Chondrocyte (in vitro differentiated cells): ENCODE measurements at places on chromosomes 4 and X.

DNA sequence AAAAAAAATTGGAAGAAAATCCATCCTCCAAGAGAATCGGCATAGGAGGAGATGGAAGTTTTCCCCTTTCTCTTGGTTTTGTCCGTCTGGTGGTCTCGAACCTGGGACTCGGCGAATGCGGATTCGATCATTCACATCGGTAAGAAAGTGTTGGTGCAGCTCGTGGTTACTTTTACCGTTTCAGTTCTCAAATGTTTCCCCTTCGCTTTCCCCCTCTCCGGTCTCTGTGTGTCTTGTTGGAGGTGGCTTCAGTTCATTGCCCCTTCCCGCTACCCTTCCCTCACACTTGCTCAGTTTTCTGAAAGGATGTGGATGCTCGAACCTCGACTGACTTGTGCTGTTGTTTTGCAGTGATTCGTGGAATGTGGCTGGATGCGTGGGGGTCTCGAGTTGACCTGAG, 840 bp downstream of the GRID2 start:
- DNase-seq, result no peak
- no peaks in the 10 kb centered on the region for H3K36me3 ChIP-seq
- no peak overlapping the region for H3K27ac ChIP-seq
- H3K4me3 ChIP-seq, result peak overlapping the region; percentile 68
- H3K4me1 ChIP-seq, result peaks cover 23% of the 10 kb centered on the region

- H3K27ac ChIP-seq, result no peak overlapping the region
- peaks cover 6% of the 10 kb centered on the region for H3K36me3 ChIP-seq
- no peaks in the 10 kb centered on the region for H3K27me3 ChIP-seq
- peaks cover 17% of the 10 kb centered on the region for H3K4me1 ChIP-seq
- no peak overlapping the region for H3K4me3 ChIP-seq
These were observed 17.5 kb downstream of the GATB start for GRCh38 chr4:151743128-151743854.

DNA sequence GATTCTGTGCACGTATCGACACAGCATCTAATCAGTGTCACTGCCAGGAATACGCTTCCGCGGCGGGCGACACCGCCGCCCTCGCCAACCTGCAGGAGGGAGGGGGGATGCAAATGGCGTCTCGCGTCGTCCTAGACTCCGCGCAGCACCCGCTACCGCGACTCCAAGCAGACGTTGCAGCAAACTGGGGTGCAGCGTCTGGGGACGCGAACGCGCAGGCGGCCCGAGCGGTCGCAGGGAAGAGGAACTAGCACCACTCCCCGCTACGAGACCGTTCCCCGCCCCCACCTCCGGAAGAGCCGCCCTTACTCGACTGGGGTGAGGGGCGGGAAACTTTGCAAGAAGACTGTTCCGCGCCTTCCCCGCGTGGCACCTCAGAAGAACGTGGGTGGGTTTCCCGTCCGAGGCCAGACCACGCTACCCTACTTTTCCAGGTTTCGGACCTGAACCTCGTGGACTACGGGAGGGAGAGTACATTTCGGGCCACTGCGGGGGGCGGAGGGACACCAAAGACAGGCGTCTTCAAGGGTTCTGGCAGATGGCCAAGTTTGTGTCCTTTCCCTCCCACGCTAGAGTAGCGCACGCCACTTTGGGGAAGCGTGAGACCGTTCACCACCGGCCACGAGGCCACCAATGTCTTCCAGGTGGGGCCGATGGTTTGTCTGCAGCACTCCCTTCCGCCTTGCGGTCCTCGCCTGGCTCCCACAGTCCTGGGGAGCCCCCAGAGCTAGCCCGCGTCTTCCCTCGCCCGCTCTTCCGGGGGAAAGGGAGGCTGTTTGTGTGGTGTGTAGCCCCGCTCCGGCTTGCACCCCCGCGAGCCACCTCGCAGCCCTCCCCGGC, 78.0 kb upstream of the BCOR start:
- H3K4me3 ChIP-seq, result peak overlapping the region; percentile 74
- peak overlapping the region; percentile 86 for H3K27ac ChIP-seq
- peaks cover 27% of the 10 kb centered on the region for H3K4me1 ChIP-seq
- no peaks in the 10 kb centered on the region for H3K36me3 ChIP-seq

DNA sequence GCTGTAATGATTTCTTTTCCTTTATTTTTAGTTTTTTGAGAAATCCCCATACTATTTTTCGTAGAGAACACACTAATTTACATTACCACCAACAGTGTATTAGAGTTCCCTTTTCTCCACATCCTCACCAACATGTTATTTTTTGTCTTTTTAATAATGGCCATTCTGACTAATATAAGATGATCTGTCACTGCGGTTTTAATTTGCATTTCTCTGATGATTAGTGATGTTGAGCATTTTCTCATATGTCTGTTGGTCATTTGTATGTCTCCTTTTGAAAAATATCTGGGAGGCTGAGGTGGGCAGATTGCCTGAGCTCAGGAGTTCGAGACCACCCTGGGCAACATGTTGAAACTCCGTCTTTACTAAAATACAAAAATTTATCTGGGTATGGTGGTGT, 30.2 kb downstream of the SPINK2 start:
- peaks cover 5% of the 10 kb centered on the region for H3K4me1 ChIP-seq
- no peak overlapping the region for H3K27ac ChIP-seq
- no peaks in the 10 kb centered on the region for H3K36me3 ChIP-seq
- DNase-seq, result no peak
- peaks cover under 1% of the 10 kb centered on the region for H3K27me3 ChIP-seq
- no peak overlapping the region for H3K4me3 ChIP-seq

- H3K4me3 ChIP-seq, result no peak overlapping the region
- no peaks in the 10 kb centered on the region for H3K27me3 ChIP-seq
- no peak overlapping the region for H3K27ac ChIP-seq
- no peak for DNase-seq
- H3K4me1 ChIP-seq, result no peaks in the 10 kb centered on the region
These were observed 20.2 kb upstream of the RHOH start for GRCh38 chr4:40176602-40177001.

- peaks cover 6% of the 10 kb centered on the region for H3K36me3 ChIP-seq
- H3K4me3 ChIP-seq, result no peak overlapping the region
These were observed 5.0 kb downstream of the FBXO8 start for GRCh38 chr4:174278467-174278866.

GRCh38 chr4:10346023-10346422, 111.2 kb downstream of the ZNF518B start:
- no peak overlapping the region for H3K4me3 ChIP-seq
- DNase-seq, result no peak
- H3K36me3 ChIP-seq, result no peaks in the 10 kb centered on the region
- peaks cover 10% of the 10 kb centered on the region for H3K27me3 ChIP-seq

DNA sequence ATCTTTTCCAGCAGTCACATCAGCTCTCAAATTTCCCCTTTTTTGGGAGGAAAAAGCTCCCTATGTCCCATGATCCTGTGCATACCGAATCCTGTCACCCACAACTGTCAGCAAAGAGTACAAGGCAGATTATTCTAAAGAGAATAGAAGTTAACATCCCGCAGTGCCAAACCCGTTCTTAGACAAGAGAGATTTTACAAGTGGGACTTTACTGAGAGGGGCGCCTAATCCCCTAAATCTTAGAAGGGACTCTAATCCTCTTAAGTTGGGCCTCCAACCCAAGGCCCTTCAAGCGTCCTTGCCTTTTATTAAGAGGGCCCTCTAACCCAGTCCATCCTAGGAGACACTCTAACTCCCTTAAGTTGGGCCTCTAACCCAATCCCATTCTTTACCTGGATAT, 193.9 kb downstream of the CPXCR1 start:
- H3K4me3 ChIP-seq, result no peak overlapping the region
- no peak overlapping the region for H3K27ac ChIP-seq
- H3K36me3 ChIP-seq, result no peaks in the 10 kb centered on the region

DNA sequence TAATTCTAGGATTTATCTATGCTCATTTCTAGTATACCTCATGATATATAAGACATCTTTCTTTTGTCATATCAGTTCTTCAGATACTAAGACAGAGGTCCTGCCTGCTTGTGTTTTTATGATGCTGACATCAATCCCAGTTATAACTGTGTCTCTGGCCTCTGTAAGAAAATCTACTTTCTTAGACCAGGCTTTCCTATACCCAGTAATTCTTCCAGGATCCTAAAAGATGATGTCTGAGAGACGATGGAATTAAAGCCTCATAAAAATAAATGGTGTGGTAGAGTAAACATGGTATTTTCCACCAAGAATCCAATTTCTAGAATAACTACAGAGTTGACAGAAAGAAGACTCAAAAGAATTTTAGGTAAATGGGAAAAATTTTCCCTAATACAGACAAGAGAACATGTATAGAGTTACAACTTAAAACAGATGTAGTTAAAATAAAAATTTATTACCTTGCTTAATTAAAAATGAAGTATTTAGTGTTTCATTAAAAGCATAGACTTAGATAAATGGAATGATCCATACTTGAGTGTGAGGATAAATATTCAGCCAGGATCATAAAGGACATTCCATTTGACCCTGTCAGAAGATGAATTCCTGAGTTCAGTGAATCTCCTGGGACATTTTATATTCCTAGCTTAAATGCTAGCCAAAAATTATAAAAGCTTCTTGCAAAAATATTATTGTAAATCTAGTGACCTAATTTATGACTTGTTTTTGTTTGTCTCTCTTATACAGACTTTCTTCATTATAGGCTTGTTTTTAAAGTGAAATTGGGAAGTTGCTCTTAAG, 137.4 kb downstream of the PDLIM5 start:
- DNase-seq, result no peak
- no peaks in the 10 kb centered on the region for H3K27me3 ChIP-seq
- no peak overlapping the region for H3K4me3 ChIP-seq
- peak overlapping the region; percentile 78 for H3K27ac ChIP-seq

DNA sequence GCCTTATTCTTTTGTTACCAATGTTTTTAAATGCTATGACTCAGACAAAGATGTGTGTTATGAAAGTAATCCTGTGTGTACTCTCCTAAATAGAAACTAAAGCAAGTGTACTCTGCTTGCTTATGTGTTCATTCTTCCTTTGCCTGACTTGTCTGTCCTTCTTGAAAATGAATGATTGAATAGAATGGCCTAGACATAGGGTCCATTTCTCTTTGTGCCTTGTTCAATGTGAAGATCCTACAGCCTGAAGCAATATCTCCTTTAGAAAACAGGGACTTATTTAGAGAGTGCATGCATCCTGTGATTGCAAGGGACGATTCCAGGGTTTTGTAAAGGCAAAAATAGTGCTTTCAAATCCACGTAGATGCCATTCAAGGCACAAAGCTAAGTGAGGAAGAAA, 343.6 kb upstream of the TACR3 start:
- no peaks in the 10 kb centered on the region for H3K36me3 ChIP-seq
- DNase-seq, result no peak
- H3K4me1 ChIP-seq, result no peaks in the 10 kb centered on the region
- no peak overlapping the region for H3K4me3 ChIP-seq

DNA sequence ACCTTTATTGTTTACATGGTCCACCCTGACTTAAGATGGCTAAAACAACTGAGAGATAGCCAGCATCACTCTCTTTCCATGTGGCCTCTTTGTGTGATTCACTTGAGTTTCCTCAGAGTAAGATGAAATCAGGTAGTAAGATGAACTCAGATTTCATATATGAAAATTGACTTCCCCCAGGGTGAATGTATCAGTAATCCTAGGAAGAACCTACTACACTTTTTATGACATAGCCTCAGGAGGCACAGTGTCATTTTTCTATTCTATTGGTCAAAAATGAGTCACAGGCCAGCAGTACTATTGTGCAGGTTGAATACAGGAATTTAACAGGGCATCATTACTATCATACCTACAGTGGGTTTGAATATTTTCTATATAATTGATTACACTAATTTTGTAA, 14.6 kb upstream of the SULT1E1 start:
- H3K27me3 ChIP-seq, result peaks cover 16% of the 10 kb centered on the region
- H3K4me1 ChIP-seq, result no peaks in the 10 kb centered on the region

GRCh38 chrX:40772290-40772689, 36.9 kb upstream of the MED14 start:
- no peak for DNase-seq
- peak overlapping the region; percentile 37 for H3K27ac ChIP-seq
